ENCODE measurements at places on chromosomes 13 and 19. TPM values are rescaled to one million over a fixed set of nuclear protein-coding genes. Genes with fewer than 3 reads are reported as not detected.

GRCh38 chr13:33745370-33746324 lies 72.3 kb upstream of the RFC3 start:
- DNase-seq, result no peak

DNA sequence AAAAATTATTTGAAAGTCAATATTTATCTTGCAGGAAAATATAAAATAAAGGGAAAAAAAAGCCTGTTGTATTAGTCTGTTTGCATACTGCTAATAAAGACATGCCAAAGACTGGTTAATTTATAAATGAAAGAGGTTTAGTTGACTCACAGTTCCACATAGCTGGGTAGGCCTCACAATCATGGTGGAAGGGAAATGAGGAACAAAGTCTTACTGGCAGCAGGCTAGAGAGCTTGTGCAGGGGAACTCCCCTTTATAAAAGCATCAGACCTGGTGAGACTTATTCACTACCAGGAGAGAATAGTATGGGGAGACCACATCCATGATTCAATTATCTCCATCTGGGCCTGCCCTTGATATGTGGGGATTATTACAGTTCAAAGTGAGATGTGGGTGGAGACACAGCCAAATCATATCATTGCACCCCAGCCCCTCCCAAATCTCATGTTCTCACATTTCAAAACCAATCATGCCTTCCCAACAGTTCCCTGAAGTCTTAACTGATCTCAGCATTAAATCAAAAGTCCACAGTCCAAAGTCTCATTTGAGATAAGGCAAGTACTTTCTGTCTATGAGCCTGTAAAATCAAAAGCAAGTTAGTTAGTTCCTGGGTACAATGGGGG lies 1416.5 kb upstream of the SPRY2 start:
- no peak for DNase-seq

Gene CBY2
- not detected for total RNA-seq

Gene HTR2A
- not detected for total RNA-seq

Data from heart left ventricle (tissue), 16 donors.